Stimulated activated CD8-positive, alpha-beta memory T cell treated with anti-CD3 and anti-CD28 coated beads, Interleukin-2, amount 100 ng/mL, for 48 hours (primary cell): ENCODE measurements at places on chromosomes 4 and X.

DNA sequence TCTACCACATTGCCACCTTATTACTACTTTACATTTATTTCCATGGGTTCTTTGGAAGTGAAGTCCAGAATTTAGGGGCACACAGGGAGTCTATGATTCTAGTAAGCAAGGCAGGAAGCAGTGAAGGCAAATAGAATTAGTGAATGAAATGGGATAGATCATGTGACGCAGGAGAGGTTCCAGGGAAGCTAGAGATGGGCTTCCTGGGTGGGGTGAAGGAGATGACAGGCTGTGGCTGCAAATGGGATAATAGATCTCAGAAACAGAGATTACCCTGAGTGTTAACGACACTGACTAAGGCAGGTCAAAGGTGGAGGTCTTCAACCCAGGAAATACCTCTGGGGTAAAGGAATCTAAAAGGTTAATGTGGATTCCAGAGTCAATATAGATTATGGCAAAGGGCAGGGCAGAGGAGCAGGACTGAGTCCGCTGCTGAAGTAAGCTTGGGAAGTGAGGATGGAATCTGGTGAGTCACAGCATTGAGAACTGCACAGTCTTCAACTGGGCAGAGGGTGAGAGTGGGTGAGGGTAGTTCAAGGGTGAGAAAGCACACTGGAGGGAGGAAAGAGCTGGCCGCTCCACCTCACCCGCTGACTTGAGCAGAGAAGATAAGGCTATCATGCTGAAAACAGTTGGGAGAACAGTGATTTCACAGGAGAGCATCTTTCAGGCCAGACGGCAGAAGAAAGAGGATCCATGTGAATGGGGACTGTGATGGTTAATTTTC lies 70.8 kb downstream of the ANXA3 start:
- no peak for DNase-seq

DNA sequence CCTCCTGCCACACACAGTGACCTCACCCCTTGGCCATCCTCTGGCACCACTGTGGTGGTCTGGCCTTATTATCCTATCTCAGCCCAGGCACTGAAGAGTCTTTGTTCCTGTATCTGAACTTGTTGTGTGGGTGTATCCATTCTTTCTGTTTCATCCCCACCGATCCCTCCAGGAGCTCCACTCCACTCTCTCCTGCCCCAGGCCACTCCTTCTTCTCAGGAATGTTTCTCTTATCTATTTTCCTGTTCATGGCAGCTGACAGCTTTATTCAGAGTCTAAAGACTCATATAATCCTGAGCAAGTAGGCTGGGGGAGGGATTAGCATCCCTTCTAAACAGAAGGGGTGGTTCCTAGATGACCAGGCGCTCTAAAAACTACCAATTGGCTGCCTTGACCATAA lies 150.0 kb downstream of the ANAPC10 start:
- no peak for DNase-seq

DNA sequence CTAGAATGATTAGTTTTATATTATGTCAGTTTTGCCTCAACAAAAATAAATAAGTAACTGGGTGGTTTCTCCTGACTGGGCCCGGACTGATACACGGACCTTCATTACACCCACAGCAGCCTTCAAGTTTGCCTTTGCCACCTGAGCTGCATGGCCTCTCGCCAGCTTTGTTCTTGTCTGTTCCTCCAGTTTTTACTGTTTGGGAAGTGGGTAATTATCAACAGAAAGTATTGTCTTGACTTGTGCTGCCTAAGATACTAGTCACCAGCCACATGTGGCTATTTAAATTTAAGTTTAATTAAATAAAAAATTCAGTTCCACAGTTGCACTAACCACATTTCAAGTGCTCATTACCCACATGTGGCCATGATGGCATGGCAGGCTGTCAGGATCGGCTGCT lies 74.7 kb upstream of the INTU start:
- DNase-seq = no peak

GRCh38 chr4:147533331-147533730 lies 52.4 kb downstream of the EDNRA start:
- DNase-seq = no peak

- no peak for DNase-seq
Observed at GRCh38 chrX:13607331-13607995, 38.1 kb downstream of the EGFL6 start.

DNA sequence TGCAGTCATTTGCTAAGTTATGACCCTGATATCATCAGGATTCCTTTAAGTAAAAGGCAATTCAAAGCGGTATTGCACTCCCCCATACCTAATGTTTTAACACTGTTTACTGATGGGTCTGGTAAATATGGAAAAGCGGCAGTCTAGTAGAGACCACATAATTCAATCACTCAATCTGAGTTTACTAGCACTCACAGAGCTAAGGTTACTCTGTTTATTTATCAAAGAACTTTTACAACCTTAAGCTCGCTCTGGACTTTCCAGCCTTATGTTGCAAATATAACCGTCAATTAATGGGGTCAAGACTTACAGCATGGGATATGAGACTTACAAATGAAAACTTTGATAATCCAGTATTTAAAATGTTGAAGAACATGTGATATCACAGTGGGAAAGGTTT lies 124.5 kb upstream of the ZCCHC13 start:
- no peak for DNase-seq

DNA sequence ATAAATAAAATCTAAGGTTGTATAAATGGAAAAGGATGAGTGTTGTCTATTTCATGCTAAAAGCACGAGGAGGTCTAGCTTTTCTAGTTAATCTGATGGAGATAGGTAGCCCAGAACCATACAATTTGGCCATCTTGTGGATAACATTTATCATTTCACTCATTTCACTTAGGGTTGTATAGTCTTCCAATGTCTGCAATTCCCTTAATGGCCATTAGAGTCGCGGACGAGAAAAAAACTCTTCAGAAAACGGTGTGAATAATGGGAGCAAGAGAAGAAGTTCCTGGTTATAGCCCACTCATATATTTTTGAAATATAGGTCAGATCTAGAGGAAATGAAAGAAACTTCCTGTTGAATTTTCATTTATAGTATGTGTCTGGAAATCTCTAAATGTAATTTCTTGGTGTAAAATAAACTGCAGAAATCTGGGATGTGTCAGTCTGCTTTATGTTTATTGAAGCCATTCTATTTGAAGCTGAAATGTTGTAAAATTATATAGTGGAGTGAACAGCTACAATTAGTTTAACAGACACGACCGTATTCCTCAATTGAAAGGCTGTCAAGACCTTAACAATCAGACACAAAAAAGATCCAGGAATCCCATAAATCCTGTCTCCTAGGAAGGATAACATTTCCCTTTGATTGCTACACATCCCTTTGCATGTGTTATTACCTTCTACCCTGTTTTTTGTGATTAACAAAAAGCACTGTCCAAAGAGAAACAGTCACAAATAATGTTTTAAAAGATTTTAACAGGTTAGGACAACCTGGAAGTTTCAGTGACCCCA lies 47.7 kb upstream of the MGST2 start:
- DNase-seq = no peak

- no peak for DNase-seq
Observed at GRCh38 chr4:53956454-53956853, 108.0 kb downstream of the CHIC2 start.

- DNase-seq = no peak
Observed at GRCh38 chr4:153374442-153374841, 30.0 kb downstream of the MND1 start.

DNA sequence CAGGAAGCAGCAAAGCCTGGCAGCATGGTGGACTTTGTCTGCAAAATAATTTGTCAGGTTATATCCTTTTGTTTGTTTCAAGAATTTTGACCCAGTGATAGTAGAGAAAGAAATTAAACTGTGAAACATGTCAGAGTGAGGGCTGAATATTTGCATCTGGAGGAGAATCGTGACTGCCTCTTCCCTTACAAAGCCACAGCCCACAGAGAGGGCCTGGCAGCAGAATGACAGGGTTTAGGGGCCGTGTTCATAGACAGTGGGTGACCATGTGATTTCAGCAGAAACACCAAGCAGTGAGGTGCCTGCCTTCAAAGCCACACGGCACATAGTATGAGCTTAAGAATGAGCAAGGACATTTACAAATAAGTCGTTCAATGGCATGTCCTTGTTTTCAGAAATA lies 24.4 kb upstream of the PLAC8 start:
- DNase-seq = peak; percentile 23

DNA sequence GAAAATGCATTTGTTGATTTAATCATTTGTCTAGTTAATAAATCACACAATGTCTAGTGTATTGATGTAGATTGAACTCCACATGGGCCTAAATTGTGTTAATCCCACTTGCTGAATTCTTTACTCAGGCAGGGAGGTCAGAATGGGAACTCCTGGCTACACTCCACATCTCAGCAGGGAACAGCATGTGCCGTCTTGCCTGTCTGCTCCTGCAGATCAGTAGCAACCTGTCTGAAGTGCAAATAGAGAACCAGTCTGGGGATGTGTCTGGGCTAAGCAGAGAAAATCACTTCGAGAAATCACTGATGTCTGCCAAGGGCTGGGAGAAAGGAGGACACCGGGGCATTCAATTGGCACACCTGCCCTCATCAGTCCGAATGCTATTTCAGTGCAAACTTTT lies 16.5 kb upstream of the MXRA5 start:
- DNase-seq = no peak

DNA sequence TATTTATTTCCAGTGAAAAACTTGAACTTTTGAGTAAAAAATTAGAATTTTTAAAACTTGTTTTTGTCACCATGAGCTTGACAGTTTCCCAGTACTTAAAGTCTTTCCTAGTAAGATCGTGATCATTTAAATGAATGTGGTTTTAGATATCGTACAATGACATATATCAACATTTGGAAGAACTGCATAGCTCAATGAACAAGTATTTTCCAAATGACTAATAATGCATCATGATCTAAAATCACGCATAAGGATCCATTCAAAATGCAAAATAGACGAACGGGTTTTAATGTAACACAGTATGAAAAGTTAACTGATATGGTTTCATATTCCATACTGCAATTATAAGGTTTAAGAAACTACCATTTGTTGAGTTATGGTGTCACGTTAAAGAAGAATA lies 4.1 kb upstream of the NDNF start:
- no peak for DNase-seq

DNA sequence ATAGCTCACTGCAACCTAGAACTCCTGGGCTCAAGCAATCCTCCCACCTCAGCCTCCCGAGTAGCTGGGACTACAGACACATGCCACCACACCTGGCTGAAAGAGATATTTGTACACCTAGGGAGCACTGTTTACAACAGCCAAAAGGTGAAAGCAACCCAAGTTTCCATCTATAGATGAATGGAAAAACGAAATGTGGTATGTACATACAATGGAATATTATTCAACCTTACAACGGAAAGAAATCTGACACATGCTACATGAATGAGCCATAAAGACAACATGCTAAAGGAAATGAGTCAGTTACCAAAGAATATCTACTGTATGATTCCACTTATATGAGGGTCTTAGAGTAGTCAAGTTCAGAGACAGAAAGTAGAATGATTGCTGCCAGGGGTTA lies 52.2 kb downstream of the ABCG2 start:
- DNase-seq = no peak

GRCh38 chr4:6802025-6802424 lies 19.5 kb downstream of the KIAA0232 start:
- DNase-seq = no peak
